ENCODE measurements at places on chromosomes 5 and 9.
A peak's percentile ranks its signal among the peaks of the same experiment; 100 is the strongest.

GRCh38 chr9:129750013-129750638 lies 2.7 kb downstream of the PTGES start:
- DNase-seq, result no peak

GRCh38 chr5:61332358-61332749 lies 296 bp downstream of the ZSWIM6 start:
- DNase-seq, result no peak

DNA sequence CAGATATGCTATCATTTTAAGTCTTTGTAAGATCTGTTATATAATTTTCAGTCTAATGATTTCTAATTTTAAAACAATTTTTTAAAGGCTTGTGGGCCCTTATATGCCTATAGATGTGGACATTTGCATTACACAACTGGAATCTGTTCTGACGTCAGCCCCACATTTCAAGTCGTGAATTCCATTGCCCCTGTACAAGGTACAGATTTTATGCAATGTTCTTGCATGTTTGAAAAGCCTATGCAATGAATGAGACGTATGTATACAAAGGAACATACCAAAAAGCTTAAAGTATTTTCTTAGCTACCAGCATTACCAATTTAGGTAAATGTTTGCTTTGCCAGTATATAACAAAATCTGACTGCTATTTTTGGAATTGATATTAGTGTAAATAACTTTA lies 77.2 kb downstream of the ITGA1 start:
- DNase-seq, result no peak

DNA sequence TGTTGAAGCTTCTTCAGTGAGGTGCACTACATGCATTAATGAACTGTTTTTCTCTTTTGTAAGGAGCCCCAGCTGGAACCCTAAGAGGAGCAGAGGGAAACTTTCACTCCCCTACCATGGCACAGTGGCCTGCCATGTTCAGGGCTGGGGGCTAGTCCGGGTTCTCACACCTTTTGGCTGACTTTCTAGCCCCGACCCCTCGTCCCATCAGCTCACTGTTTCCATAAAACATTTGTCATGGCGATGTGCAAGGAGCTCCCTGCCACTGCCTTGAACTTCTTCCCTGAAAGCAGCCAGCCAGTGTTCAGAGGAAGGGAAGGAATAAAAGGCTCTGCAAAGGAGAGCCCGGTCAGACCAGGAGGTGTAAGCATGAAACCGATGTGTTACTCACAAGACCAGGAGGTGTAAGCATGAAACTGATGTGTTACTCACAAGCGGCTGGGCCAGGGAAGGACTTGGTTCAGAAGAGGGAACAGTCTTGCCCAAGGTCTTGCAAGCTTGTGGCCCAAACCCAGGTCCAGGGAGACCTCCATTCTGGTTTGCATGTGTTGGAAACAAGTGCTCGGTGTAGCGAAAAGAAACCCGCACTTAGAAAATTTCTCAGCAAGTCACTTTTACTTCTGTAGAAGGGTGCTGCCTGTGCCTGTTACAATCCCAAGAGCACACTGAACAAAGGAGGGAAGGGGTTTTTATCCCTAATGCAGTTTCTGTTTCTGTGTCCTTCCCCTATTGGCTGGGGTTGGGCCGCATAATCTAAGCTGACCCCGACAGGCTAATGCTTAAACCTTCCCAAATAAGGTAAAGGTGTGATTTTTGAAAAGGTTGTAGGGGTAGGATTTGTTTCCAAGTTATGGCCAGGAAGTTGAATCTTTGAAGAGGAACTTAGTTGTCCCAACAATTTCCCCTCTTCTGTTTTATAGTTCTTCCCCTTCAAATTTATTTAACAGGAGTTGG lies 3.4 kb upstream of the ABO start:
- no peak for DNase-seq

GRCh38 chr5:103467831-103468230 lies 94.8 kb downstream of the NUDT12 start:
- no peak for DNase-seq

GRCh38 chr5:159187719-159188118 lies 21.6 kb downstream of the RNF145 start:
- DNase-seq, result no peak

GRCh38 chr9:120612218-120612617 lies 32.3 kb upstream of the CDK5RAP2 start:
- DNase-seq, result no peak

- DNase-seq, result no peak
Observed at GRCh38 chr5:121681229-121681855, 170.3 kb upstream of the FTMT start.

GRCh38 chr5:42767491-42768105 lies 11.0 kb downstream of the CCDC152 start:
- peak; percentile 10 for DNase-seq

DNA sequence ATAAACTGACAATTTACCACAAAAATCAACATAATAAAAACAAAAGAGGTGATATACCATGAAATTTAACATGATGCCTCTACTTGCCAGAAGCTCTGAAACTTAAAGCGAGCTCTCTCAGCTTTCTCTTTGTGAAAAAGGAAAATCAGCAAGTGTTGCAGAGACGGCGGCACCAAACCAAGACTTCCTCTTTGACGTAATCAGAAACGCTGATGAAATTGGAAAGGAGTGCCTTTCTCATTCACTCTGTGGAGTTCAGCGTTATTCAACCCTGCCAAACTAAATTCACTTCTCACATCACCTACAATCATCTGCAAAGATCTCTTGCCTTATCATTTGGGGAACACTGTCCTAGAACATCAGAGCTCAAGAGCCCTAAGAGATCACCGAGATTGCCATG lies 32.2 kb downstream of the ANXA6 start:
- no peak for DNase-seq

- no peak for DNase-seq
Observed at GRCh38 chr9:77712533-77713130, 64.5 kb upstream of the GNA14 start.

DNA sequence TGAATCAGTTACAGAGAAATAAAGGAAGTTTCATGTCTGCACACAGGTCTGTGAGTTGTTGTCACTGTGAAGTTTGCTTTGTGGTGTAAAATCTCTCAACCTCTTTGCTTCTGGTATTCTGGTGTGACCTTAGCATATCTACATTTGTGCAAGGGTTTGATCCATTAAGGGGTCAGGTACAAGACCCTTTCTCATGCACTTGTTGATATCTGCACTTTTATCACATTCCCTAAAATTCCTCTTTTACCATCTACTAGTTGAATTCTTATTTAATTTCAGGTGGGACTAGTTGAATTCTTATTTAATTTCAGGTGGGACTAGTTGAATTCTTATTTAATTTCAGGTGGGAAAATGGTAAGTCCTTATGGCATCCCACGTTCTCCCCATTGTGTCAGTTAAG lies 306.7 kb upstream of the ZNF608 start:
- DNase-seq, result no peak
